GM03348 (cell line): ENCODE measurements at places on chromosomes 6 and 20.

GRCh38 chr6:45607798-45608197 lies 230.1 kb upstream of the SUPT3H start:
- DNase-seq: no peak

- DNase-seq: no peak
Measured at GRCh38 chr6:114471450-114471849, 128.6 kb upstream of the HS3ST5 start.

- no peak for DNase-seq
Measured at GRCh38 chr20:61447952-61448351, 195.9 kb downstream of the CDH4 start.

DNA sequence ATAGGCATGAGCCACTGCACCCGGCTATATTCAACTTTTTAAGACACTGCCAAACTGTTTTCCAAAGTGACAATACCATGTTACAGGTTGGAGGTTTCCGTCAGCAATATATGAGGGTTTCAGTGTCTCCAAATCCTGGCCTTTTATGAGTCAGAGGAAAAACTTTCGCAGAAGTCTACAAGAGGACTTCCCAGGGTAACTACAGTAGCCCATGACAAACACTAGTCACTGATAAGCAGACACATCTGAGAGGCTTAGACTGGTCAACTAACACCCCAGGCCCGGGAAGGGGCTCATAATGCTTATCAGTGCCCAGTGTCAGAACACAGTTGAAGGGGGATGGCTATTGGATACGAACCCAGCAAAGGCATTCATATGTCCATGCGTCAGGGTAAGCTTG lies 85.4 kb downstream of the SOX4 start:
- DNase-seq: peak; percentile 15

GRCh38 chr6:165439928-165440554 lies 130.6 kb upstream of the C6orf118 start:
- DNase-seq: peak; percentile 33

DNA sequence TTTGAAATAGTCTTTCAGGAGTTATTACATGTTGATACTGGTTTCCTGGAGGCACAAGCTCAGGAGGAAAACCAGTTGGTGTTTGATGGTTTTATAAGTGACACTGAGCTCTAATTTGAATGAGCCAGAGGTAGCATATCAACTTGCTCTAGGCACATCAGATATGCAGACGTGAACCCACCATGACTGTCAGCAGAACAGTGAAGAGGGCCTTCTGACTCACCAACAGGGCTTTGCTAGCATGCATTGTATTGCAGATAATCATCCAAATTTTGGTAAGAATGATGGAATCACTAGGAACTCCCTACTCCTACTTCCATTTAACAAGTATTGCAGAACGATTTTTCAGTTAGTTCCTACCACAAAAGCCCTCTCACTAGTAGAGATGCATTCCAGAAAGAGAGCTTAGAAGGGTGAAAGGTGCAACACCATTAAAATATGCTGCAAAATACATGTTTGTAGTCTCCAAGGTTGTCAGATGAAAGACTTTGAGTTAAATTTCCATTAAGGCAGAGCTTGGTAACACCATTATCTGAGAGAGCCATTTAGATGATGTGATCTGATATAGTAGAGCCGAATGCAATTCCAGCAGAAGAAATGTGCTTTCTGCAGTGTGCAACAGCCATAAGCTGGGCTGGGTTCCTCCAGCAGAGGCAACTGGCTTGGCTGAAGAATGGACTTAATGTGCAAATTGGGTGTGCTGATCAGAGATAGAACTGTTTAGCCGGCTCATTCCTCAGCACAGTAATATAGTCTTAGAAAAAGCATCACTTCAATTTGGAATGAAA lies 968.7 kb upstream of the ADGRB3 start:
- DNase-seq: no peak

DNA sequence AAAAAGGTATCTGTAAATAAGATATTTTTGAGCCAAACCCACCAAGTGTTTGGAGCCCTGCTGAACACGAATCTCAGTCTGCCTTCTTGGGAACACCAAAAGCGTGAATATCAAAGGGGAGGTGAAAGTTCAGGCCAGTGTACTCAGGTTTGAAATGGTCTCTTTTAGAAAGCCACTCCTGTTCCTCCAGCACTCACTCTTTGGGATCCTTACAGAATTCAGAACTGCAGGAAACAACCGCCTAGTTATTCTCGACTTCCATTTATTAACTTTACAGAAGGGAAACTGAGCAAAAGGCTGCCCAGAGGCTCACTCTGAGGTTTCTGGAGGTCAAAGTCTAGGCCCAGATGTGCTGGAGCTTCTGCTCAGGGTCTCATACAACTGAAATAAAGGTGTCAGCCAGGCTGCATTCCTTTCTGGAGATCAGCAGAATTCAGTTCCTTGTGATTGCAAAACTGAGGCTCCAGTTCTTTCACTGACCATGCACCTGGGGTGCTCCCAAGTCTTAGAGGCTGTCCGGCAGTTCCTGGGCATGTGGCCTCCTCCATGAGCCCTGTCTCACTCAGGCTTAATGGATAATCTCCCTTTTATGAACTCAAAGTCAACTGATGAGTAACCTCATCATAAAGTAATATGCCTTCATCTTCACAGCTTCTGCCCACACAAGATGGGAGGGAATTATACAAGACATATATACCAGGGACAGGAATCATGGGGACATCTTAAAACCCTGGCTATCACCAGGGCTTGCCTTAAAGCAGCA lies 65.5 kb upstream of the TNFAIP3 start:
- DNase-seq: no peak

- DNase-seq: no peak
Measured at GRCh38 chr6:49892280-49892679, 25.9 kb upstream of the CRISP1 start.

GRCh38 chr20:20139403-20139802 lies 87.1 kb downstream of the CFAP61 start:
- DNase-seq: no peak

- DNase-seq: no peak
Measured at GRCh38 chr20:53657732-53658131, 64.1 kb upstream of the ZNF217 start.

DNA sequence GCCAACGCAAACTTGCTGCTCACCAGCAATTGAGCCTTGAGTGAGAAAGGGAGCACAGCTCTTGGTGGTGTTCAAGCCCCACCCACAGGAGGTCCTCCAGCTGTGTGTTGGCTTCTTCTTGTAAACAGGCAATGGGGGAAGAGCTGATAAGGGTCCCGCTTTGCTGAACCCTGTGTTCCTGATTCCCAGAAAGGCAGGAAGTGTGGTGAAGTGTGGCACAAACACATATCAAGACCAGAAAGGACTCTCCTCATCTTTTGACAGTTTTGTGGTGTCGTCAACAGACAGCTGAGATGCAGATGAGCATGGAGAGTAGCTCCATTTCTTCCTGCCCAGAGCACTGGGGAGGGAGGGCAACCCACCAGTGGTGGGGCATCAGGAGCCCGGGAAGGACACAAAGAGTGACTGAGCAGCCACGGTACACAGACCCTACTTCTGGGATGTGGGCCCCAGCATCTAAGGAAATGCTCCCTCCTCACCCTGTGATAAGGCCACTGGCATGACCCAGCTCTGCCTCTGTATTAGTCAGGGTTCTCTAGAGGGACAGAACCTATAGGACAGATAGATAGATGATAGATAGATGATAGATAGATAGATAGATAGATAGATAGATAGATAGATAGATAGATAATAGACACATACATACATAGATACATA lies 188.9 kb upstream of the TAB2 start:
- DNase-seq: no peak
